ENCODE measurements at places on chromosomes 6 and 20.

- no peak for DNase-seq
Measured at GRCh38 chr6:106525882-106526275, 103.4 kb downstream of the RTN4IP1 start.

GRCh38 chr20:62805711-62806382, 1.2 kb downstream of the OGFR start:
- peak; percentile 86 for DNase-seq

DNA sequence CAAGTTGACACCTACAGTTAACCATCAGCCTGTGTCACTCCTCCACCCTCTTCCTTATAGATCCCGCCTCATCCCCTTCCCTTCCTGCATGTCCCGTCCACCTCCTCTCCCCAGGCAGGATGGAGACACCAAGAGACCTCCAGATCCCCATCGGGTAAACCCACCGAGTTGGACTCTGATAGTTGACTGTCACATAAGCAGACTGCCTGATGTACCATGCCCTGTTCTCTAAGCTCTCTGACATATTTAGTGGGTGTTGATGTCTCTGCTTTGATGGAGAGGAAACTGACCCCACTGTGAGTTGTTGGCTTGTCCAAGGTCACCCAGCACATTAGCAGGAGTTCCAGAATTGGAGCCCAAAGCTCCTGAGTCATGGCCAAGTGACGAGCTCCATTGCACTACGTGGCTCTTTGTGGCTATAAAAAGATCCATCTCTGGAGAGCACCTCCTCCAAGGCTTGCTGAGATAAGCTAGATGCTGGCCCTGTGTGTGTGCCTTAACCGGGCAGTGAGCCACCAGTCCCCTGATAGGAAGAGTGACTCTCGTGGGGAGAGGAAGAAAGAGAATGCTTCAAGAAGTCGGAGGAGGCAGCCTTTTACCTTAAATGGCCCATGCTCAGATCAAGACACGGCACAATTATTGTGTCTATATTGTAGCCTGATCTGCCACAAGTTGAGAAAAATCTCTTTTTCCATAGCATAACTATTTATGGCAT, 236.0 kb upstream of the ECI2 start:
- DNase-seq: no peak

- peak; percentile 69 for DNase-seq
Measured at GRCh38 chr20:48459722-48460395, 367.9 kb downstream of the PREX1 start.

- DNase-seq: no peak
Measured at GRCh38 chr6:170584954-170585498, 589 bp upstream of the PDCD2 start.

GRCh38 chr20:3309226-3309625, 70.2 kb upstream of the SLC4A11 start:
- DNase-seq: no peak

DNA sequence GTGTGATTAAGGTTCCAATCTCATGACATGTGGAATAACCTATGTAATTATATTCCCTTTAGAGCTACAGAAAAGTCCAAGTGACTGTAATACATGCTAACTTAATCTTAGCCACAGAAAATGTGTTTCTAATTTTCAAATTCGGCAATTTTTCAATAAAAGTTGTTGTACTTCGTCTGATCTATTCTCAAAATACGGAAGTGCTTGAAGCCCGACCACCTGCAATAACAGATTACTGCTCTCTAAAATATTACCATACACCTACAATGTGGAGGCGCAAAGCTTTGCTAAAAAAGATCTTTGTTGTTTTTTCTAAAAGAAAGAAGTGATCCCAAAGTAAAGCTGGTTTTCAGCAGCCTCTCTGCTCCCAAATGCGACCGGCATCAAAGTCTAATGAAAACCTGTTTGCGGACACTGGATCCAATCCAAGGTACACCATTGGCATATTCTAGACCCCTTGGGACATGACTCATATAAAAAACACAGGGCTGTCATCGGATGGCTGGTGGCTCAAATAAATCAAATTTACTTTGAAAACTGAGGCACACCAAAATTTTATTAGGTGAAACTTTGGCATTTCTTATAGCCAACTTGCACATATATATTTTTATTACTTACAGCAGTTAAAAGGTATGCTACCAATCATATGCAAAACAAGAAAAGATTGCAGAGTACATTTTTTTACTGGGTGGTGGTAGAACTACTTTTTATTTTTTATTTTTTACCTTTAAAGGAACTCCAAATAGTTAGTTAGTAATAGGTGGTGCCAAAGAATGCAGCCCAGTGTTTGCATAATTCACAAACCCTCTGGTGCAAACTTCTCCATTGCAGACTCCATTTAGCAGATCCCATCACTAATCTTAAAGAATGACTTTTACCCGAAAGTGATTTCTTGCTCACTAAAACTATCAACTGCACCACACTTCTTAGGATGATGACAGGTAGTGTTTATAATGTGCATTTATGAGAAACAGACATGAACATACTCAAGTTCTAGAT, 118.7 kb upstream of the TBX18 start:
- DNase-seq: no peak

GRCh38 chr6:159099276-159099675, 54.5 kb upstream of the TAGAP start:
- no peak for DNase-seq

- DNase-seq: no peak
Measured at GRCh38 chr6:56383160-56383559, 135.8 kb upstream of the COL21A1 start.

DNA sequence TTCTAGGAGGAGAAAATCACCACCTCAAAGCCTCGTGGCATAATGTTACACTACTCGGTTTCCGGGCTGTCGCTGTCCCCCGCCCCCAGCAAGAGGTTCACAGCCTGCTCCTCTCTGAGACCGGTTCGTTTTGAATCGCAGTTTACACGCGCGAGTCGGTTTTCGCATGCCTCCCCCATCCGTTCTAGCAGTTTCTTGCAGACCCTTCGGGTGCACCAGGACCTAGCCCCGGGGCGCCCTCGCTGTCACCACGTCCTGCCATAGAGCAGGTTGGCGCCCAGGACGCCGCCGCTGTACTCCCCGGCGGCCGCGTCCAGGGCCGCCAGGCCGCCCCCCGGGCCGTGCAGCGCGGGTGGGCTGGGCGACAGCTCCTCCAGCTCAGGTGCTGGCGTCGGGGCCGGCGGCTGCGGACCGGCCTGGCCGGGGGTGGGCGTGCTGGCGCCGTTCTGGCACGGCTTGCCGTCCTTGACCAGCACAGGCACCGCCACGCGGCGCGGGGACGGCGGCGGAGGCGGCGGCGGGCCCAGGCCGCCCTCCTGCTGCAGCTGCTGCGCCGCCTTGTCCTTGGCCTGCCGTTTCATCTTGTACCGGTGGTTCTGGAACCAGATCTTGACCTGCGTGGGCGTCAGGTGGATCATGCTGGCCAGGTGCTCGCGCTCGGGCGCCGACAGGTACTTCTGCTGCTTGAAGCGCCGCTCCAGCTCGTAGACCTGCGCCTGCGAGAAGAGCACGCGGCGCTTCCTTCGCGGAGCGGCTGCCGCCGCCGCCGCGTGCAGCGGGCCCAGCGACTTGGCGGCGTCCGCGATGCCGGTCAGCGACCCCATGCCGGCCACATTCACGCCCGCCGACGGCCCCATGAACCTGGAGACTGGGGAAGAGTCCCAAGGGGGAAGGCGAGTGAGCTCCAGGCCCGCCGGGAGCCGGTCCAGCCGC, 1.4 kb downstream of the NKX2-4 start:
- DNase-seq: no peak

- DNase-seq: no peak
Measured at GRCh38 chr6:87154641-87154992, 748 bp upstream of the ZNF292 start.

DNA sequence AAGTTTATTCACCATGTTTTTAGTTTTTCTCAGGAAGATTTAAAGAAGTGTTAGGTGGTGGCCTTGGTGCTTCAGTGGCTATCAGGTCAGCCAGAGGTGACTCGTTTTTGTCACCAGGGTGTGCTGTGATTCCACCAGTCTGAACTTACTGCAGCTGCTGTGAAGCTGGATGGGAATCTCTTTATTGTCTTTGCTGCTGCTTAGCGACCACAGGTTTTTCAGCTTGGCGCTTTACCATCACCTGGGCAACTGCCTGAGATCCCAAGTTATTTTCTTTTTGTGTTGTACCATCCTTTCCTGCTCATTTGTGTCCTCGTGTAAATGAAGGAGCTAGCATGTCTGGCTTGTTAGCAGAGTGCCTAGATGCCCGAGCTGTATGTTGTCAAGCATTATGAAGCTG, 146.9 kb downstream of the MACROD2 start:
- no peak for DNase-seq

DNA sequence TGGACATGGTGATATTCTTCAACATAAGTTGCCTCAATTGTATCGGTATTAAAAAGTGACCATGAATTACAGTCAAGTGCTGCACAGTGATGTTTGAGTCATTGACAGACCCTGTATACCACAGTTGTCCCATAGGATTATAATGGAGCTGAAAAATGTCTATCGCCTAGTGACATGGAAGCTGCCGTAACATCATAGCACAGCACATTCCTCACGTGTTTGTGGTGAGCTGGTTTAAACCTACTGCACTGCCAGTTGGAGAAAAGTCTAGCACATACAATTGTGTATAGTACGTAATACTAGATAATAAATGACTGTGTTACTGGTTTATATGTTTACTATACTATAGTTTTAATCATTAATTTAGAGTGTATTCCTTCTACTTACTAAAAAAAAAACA, 150.2 kb downstream of the CDH26 start:
- no peak for DNase-seq

- no peak for DNase-seq
Measured at GRCh38 chr6:84847390-84848160, 83.2 kb upstream of the TBX18 start.

DNA sequence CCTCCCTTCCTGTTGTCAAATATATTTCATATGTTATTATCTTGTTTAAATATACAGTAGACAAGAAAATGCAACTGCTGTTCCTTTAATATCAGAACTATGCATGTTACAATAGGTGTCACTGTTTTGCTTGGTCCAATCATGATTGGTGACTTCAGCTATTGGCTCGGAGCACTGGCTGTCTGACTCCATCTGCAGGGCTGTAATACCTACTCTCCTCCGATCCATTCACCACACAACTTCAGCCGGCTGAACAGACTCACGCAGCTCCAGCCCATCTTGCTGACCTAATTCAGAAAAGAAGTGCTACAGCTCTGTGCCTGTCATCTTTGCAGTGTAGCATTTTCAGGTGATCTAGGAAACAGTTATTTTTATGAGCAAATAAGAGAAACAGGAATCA, at the start of gene BTBD3:
Gene BTBD3 (plus strand): TSS at position 231 of the 400 bp plus-strand sequence. CDS start 383 bp downstream, outside the sequence.
- no peak for DNase-seq

GRCh38 chr6:73696966-73697655, 1.1 kb downstream of the CD109 start:
- no peak for DNase-seq

GRCh38 chr6:148926478-148926877, 179.6 kb downstream of the UST start:
- DNase-seq: no peak

DNA sequence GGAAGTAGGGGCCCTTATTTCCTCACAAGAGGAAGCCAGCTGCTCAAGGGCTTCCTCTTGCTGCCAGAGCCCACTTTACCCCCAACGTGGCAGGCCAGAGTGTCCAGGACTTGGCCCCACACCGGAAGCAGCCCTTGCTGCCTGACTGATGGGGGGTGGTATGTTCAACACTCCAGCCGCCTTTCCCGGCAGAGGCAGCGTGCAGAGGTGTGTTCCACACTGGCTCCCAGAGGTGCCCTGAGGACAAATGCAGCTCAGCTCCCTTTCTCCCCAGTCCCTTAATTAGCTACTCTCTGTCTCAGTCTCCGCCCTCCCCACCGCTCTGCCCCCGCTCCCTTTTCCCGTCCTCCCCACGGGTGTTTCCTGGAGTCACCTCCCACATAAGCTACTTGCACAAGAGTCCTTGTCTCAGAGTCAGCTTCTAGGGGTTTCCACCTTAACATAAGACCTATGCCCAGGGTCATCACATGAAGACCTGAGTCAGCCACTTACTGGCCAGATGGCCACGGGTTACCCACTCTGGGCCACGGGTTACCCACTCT, 61.7 kb upstream of the SHLD1 start:
- no peak for DNase-seq

DNA sequence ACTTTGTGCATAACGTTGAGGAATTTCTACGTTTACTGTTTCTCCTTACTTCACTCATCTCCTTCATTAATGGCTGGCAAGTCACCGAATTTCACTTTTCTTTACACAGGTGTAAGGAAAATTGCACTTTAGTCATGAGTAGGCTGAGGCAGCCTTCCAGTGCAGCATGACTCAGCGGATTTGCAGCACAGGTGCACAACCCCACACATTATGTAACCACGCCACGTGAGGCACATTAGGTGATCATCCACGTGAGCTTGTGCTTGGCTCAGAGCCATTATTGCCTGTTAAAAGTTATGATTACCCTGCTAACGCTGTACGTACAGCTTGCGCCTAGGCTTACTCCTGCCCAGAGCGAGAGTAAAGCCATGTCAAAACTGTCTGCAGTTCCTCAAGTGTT, 158.8 kb downstream of the NKAIN2 start:
- DNase-seq: no peak

- DNase-seq: no peak
Measured at GRCh38 chr20:34773726-34774125, 51.7 kb downstream of the NCOA6 start.

DNA sequence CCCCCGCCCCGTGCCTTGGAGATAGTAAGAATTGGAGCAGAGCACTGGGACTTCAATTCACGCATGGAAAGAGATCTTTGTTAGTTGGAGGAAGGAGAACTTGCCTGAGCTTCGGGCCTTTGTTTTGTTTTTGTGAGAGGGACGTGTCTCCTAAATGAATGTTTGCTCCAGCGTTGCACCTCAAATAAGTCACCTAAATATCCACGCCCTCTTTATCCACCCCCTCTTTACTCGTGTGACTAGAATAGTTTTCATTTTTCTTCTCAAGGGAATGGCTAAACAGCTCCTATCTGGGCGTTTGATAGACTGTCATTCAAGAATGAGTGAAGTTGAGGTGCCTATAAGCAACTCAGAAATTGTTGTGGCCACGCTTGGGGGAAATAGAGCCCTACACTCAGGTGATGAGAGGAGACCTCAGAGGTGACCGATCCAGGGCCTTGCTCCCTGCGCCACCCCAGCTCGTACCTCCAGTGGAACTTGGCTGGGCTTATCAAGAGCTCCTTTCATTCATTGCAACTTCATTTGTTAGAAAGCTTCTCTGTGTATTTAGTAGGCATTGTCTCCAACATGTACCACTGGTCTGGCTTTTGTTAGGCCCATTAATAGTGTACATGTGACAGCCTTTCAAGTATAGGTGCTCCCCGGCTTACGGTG, 861 bp downstream of the PCMTD2 start:
- no peak for DNase-seq

DNA sequence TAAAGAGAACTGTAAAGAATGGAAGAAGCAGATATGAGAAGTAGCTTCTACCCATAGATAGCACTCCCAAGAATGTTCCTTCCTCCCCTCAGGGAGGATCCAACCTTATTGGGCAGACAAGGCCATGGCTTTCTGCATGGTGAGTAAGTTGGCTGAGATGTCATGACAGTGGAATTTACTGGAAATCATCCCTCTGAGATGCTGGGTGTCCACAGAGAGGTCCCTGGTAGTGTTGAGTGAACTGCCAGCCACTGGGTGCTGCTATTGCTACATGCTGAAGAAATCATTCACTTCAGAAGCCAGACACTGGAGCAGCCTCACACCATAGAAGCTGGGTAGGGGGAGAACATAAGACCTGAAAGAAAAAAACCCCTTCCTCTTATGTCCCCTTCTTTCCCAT, 46.4 kb upstream of the FERMT1 start:
- no peak for DNase-seq
